Muscle of arm (tissue), 14 donors: ENCODE measurements at places on chromosomes 3 and 15. TPM values are rescaled to one million over a fixed set of nuclear protein-coding genes. Genes with fewer than 3 reads are reported as not detected.

EPHA3 gene
- polyA plus RNA-seq, result 19.2 TPM

PLAAT1 gene
- polyA plus RNA-seq, result 27.9 TPM

MYLK gene
- polyA plus RNA-seq, result 25.3 TPM

FAM174B gene
- polyA plus RNA-seq, result not detected

BSN gene
- polyA plus RNA-seq, result 0.49 TPM

CLRN1 gene
- polyA plus RNA-seq, result 0.99 TPM

PCLAF gene
- 27.3 TPM for polyA plus RNA-seq

DNA sequence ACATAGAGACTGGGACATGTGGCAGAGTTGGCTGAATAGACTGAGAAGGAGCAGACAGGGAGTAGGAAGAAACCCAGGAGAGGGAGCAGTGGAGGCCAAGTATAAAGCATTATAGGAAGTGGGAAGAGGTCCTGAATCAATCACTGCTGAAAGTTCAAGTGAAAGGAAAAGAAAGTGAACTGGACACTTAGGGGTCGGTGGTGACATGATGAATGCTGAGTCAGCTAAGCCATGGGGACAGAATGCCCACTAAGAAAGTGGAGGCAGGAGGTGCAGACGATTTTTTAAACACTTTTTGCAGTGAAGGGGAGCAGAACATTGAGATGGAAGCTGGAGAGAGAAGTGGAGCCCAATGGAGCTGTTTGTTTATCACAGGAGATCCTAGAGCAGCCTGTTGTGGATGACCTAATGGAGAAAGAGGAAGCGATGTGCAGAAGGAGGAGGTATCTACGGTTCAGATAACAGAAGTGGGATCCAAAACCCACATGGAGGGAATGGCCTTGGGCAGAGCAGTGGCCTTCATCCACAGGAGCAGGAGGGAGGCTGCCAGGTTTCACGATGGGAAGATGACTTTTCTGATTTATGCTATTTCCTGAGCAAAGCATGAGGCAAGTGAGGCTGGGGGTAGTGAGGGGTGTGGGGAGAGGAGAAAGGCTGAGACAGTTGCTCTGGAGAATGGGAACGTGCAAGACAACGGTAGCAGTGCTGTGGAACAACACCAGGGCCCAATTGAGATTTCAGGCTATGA lies 208.2 kb downstream of the RPLP1 start:
- no peak for DNase-seq

DNA sequence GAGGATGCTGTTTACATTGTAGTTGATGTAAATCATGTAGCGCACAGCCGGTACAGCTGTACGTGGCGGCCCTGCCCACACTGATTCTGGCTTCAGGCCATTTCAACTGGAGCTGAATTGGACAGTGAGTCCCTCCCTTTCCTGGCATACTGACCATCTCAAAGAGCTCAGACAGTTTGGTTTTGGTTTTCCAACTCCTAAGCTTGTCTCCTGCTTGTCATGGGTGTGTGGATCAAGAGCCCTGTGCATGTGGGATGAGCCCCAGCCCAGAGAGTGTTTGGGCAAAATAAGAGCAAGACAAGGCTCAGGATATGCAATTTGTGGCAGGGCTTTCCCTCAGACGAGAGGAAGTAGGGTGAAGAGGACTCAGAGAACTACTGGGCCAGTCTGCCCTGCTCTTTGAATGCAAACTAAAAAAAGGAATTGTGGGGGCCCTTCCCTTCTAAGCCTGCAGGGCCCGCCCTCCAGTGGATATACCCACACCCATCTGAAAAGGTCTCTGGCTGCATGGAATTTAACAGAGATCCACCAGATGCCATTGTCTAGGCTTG lies 13.3 kb downstream of the ITGA11 start:
- DNase-seq, result peak; percentile 50

DNA sequence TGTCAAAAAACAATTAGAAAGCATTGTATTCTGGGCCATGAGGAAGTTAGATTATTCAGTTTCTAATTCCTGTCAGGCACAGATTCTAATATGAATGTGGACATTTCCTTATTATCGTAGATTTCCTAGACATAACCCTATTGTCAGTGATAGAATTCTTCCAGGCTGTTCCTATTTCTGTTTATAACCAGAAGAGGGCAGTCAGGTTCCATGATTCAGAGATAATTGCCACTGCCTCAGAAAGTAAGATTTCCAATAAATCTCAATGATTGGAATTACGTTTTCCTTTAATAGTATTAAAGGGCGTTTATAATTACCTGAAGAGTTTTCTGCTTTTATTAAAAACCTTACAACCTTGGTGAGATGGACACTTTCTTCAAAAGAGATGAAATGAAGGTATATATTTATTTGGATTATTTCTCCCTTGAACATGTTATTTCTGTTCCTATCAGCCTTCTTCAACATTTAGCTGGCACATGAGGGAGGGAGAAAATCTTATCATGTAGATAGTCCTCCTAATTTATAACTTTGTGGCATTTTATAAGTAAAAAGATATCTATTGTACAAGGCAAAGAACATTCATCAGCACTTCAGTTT lies 439.2 kb downstream of the MCTP2 start:
- DNase-seq, result peak; percentile 59

DNA sequence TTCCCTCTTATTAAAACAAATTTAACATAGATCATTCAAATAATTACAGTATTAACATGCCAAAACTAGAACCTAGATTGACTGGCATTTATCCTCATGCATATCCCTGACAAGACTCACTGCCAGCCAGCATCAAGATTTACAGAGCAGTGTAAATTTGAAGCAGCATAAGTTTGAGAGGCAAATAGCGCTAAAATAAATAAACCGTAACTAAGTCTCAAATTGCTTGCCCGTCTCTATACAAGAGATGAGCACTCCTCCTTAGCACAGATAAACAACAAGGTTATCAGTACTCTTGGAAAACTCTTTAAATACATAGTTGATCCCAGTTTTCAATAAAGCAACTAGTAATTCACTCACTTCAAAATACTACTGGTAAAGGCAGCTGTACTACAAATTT lies 29.6 kb downstream of the MSL2 start:
- no peak for DNase-seq

DNA sequence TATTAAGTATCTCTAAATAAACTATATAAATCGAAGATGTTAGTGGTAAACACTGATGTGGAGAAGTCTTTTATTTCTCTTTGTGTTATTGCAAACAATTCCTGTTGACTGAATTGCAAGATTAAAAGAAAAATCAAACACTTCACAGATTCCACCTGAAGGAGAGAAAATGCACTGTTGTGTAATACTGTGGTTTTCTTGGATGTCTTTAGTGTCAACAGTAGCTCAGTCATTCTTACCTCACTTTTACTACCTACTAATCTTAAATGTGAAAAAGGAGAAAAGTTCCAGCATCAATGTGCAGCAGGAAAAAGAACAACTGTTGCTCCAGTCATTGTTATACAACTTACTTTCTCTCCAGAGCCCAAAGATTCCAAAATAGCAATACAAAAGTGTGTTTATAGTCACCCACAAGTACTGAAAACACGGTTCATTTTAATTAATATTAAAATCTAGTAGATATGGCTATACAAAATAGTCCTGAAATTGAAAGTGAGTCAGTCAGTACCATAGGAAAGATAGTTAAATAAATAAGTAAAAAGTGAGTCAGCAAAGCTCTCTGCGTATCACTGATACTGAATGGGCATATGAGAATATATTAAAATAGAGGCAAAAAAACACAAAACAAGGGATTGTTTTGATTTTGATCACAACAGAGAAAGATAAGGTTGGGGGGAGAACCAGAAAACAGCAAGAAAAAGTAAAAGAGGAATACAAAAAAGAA lies 90.5 kb upstream of the CSPG5 start:
- DNase-seq, result no peak

DNA sequence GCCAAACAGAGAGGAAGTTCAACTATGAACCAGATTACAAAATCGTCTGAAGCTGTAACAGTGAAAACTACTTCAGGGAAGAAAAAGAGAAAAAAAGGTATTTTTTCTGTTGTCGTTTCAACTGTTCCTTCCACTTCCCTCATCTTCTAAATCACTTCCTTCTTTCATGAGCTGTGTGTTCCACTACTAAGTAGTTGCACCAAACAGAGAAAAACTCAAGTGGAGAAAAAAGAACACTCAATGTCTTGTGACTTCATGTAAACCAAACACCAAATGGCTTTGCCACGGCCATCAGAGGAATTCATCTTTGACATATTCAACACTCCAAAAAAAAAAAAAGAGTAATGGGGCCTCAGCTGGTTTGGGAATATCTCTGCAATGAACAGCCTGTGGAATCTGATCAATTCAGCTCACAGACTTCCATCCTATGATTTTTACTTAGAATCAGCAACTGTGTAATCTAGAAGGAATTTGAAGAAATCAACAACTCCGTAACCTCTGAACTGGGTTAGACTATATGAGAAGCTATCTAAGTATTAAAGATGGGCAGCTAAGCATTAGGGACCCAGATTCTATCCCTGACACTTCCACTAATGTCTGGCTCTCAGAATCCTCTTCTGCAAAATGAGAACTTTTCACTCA lies 47.5 kb upstream of the RNF7 start:
- DNase-seq, result no peak

DNA sequence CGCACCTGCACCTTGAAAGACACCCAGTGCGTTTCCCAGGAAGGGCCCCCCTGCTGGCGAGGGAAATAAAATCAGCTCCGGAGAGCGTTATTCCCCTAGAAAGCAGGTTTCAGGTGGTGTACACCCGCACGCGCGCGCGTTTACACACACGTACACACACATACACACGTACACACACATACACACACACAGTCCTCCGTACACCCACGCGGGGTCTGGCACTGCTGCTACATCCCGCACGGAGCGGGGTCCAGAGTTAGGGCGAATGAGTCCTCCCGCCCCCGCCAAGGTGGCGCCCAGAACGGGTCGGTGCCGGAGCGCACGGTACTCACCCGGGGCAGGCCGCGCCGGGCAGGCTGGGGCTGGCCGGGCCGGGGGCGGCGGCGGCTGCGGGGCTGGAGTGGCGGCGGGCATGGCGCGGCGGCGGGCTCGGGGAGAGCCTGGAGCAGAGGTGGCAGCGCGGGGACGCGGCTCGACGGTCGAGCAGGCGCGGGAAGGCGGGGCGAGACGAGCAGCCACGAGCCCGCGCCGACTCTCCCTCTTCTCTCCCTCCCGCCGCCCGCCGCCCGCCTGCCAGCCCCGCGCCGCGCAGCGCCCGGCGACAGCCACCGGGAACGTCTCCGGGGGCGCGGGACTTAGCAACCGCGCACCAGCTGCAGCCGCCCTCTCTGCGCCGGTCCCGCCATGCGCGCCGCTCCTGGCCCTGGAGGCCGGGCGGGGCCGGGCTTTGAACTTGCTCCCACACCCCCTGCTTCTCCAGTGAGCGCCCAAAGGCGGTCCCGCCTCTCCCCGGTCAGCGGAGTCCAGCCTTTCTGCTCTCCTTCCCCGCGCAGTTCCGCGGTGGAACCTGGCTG lies at the start of gene DCLK3:
Gene DCLK3, minus strand, starts transcription at position 704 of the 854 bp plus-strand sequence. Its CDS starts 290 bp downstream, at position 414.
- no peak for DNase-seq

DNA sequence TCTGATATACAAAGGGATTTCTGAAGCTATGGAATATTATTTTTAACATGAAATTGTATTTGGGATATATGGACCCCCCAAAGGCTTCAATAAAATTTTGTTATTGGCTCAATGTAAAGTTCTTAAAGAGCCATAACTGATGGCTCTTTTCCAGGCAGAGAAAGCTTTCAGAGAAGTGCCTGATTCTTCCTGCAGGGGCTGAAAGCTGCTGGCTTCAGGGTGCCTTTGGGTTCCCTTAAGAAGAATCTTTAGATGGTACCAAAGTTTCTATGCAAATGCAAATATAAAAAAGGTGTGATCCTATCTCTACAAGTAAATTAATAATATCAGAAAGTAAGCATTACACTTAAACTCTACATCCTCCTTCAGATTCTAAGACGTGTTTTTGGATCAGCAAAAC lies 72.6 kb downstream of the NR2F2 start:
- DNase-seq, result no peak
